T1000 (cell line): ENCODE measurements at places on chromosomes 7 and 10.

- no peak for DNase-seq
Observed at GRCh38 chr10:114143160-114143559, 30.8 kb downstream of the CCDC186 start.

DNA sequence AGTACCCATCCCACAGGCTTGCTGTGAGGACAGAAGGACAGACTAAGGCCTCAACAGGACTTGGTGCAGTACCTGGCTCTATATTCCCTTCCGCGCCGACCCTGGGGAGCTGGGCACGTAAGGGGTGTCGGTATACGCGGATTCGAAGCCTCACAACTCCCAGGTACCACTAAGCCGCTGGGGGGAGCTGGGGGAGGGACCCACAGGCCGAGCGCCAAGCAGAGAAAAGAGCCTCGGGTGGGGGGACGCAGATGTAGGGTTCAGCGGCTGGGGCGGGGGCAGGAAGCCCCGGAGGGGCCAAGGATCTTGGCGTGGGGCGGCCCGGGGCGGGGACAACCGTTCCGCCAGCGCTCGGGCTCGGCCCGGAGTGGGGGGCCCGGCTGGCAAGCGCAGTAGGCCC lies 126.4 kb upstream of the ZNF746 start:
- DNase-seq = no peak

- no peak for DNase-seq
Observed at GRCh38 chr7:75734586-75735458, 3.9 kb downstream of the HIP1 start.

GRCh38 chr10:20743942-20744341 lies 153.2 kb downstream of the NEBL start:
- no peak for DNase-seq

- DNase-seq = no peak
Observed at GRCh38 chr10:60820093-60820754, 41.9 kb downstream of the CDK1 start.

DNA sequence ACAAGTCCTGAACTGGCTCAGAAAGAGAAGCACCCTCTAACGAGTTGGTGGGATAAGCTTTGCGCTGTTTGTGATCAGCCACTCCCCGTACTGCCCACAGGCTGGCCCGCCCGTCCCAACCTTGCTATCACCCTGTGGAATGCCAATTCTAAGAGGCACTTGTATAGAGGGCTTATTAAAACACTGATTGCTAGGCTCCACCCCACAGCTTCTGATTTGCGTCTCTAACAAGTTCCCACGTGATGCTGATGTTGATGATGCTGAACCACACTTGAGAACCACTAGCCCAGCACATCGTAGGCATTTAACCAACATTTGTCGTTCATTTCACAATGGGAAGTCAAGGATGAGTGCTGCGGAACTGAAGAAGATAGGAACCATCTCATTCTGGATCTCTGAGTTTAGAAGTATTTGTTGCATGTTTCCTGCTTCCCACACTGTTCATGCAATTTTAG lies 12.7 kb upstream of the GSAP start:
- DNase-seq = no peak

- no peak for DNase-seq
Observed at GRCh38 chr10:76302961-76303630, 871.7 kb downstream of the LRMDA start.

GRCh38 chr7:128302139-128302538 lies 41.6 kb downstream of the RBM28 start:
- no peak for DNase-seq

DNA sequence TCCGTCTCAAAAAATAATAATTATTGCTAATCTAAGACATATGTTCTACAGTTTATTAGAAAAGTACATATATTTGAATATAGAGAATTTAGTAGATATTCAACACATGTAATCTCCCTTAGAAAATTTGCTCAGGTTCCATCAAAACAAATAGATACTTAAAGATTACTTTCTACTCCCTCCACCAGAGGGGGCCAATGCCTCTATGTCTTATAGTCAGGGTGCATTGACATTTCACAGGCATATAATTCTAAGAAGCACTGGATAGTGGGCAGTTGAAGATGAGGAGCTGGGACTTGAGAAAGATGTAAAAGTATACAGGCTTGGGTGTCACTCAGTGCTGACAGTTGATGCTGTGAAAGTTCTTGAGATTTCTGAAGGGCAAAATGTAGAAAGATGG lies 301.6 kb upstream of the HPS1 start:
- DNase-seq = no peak

DNA sequence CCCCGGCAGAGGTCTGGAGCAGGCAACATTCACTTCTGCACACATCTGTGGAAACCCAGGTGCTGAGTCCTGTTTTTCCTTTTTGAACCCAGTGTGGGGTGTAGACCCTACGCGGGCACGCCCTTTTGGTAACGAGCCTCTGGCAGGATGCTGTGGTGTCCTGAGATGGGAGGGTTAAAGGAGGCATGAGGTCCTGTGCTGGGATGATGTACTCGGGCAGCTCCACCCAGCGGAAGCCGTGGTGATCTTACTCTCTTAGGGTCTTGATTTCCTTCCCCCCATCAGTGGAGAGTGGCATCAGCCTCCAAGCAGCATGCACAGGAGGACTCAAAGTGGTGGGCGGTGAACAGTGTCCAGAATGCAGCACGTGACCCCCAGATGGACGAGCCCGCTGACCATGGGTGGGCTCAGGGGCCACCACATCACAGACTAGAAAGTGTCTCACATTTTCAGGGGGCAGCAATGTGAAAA lies 148.6 kb downstream of the DNAJB6 start:
- DNase-seq = no peak

- DNase-seq = no peak
Observed at GRCh38 chr7:5872326-5872725, 8.3 kb upstream of the OCM start.

GRCh38 chr10:48638158-48638557 lies 33.3 kb upstream of the ARHGAP22 start:
- DNase-seq = no peak

- peak; percentile 3 for DNase-seq
Observed at GRCh38 chr7:37247861-37248260, 200.8 kb downstream of the ELMO1 start.

GRCh38 chr10:2196272-2196671 lies 458.9 kb upstream of the ADARB2 start:
- DNase-seq = no peak

DNA sequence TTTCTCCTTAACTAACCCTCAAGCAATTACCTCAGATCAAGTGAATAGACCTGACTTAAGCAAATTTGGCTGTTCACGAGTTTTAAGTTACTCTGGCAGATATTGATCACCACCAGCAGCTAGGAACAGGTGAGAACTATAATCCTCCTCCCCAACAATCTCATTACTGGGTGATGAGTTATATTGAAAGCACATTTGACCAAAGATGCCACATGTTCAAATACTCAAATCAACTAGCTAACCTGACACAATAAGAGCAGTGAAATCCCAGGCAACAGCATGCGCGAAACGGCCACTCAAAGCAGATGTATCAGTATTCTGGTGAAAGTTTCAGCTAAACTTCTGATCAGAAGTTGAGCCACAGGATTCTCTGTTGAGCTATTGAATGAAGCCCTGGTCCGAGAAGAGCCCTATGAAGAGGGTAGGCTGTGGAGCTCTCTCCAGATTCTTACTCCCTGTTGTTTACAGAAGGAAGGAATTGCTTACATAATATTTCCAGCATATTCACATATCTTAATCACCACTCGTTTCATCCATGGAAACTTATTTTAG lies 52.6 kb downstream of the CAV1 start:
- no peak for DNase-seq

- DNase-seq = no peak
Observed at GRCh38 chr7:26857506-26858240, 6.7 kb downstream of the SKAP2 start.

DNA sequence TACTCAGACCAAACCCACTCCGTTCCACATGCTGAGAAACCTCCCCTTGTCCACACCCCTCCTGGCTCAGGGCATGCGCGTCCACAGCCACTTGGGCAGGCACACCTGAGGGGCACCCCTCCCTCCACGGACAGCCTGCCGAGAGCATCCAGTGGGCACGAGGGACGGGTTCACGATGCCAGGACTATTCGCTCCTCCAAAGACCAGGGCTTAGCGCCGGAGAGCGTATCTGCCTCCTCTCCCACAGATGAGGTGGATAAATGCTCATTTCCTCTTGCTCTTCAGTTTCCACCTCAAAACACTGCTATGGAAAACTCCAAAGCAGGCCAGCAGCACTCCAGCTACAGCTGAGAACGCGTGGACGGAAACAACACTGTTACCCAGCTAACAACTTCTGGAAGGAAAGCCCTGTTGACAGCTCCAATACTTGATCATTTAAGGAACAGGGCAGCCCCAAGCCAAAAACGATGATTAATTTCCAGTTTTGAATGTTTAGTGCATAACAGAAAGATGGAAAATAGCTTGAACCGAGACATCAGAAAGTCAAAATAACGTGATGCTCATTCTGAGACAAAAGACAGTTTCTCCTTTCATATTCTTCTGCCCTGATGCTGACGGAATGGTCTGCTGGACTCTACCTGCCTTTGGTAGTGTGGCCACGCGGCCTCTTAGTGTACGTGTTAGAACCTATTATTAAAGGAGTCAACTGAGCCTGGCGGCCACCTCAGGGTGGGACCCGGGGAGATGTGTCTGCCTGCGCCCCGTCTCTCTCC lies 204.7 kb downstream of the DNAJB6 start:
- no peak for DNase-seq

DNA sequence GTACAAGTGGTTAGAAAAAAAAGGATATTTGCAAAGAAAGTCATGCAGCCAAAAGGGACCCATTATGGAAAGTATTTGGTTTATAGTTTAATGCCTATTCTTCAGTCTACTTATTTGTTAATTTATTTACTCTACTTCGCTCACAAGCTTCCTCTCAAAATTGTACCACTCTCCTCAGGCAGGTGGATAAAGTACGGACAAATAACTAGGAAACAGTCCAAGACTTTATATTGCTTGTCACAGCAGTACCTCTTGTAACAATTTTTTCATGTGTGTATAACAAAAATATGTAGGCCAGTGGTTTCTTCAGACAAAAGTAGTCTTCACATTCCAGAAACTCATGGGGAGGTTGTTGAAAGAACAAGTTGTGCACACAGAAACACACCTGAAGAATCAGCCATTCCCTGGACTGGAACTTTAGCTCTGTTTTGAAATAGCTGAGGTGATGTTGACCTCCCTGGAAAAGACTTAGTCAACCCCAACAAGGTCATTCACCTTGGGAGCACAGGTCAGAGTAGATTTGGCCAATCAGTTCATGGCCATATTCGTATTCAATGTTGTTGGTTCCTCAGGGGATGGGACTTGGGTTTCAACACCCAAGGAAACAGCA lies 73.4 kb downstream of the TES start:
- DNase-seq = no peak

DNA sequence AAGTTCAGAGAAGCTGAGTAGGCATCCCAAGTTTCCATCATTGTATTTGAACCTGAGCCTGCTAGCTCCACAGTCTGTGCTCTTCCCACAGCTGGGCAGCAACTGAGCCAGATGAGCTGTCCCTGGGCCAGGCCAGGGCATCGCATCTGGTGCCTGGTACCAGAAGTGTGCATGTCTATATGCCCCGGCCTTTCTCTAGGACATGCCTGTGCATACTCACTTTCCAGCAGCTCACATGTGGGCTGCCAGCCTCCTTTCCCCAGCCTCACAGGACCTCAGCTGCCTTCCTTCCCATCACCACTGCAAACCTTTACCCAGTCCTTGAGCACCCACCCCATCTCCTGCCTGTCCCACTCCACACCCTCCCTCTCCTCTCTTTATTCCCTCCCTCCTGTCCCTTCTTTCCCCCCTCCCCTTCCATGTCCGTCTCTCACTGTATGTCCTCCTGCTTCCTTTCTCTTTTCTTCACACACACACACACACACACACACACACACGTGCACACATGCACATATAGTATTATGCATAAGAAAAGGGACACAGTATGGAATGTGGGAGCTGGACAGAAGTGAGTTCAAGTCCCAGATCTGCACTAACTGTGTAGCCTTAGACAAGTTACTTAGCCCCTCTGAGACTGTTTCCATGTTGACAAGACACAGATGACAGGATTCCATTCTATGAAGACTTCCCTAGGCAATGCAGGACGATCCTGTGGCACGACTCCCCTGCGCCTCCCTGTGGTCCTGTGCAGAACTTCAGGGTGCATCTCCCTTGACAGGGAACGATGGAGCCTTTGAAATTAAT lies 10.9 kb downstream of the CDHR1 start:
- DNase-seq = no peak

DNA sequence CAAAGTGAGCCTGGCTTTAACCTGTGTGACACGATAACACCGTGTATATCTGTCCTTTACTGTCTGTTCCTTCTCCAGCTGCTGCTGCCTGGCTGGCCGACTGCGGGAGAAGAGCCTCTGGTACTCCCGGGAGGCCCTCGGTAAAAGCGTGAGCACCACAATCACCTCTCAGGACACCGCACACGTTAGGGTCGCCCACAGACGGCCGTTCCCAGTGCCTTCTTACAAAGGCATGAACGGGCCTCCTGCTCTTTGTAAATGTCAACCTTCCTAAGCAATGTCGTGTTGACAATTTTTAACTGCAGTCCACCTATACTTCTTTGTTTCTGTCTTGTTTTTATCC lies 177.6 kb downstream of the DIP2C start:
- no peak for DNase-seq

DNA sequence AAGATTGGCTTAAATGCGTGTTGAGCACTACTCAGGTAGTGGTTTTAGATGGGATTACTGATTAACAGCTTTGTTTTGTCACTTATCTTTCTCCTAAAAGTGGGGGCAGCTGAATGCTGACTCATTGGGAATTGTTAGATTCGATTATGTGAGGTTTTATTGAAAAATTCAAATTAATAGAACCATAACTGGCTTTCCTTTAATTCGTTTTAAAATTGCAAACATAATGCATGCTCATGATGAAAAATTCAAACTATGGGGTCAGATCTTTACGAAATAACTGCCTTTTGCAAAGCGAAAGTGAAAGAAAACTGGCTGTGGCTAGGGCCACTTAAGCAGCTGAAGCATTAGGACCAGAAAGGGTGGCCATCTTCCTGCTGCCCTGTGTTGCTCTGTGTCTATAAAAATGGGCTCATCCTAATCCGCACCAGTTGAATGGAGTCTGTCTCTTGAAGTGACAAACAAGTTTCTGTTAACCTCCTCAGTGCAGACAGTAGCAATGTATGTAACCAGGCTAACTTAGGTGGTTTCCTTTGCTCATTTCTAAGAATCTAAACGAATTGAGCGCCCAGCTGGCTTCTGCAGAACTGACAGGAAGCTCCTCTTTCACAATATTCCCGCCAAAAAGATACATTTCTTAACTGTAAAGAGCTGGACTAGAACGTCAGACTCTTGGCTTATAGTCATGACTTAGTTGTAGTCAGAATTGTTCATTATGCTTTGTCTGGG lies 27.8 kb downstream of the DENND10 start:
- DNase-seq = no peak

GRCh38 chr10:80908611-80909010 lies 370.9 kb downstream of the SH2D4B start:
- no peak for DNase-seq

DNA sequence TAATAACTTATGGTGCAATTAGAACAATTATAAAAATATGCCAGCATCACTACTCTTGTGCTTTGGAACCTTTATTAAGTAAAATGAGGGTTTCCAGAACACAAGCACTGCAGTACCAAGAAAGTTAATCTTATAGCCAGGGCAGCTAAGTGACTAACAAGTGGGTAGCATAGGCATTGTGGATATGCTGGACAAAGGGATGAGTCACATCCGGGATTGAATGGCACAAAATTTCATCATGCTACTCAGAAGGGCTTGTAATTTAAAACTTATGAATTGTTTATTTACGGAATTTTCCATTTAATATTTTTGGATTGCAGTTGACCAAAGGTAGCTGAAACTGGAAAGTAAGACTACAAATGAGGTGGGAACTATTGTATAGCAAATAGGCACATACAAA lies 250.6 kb downstream of the C7orf25 start:
- DNase-seq = no peak

GRCh38 chr10:62001898-62002297 lies 100.4 kb downstream of the ARID5B start:
- no peak for DNase-seq
